Activated CD8-positive, alpha-beta T cell treated with anti-CD3 and anti-CD28 coated beads, Interleukin-2, amount 10 ng/mL, durations not matched to agents 7 days and 5 days (primary cell): ENCODE measurements at places on chromosomes 6 and 20. TPM values are rescaled to one million over a fixed set of nuclear protein-coding genes. Genes with fewer than 3 reads are reported as not detected.

ROMO1 gene
- total RNA-seq: 134 TPM

DNA sequence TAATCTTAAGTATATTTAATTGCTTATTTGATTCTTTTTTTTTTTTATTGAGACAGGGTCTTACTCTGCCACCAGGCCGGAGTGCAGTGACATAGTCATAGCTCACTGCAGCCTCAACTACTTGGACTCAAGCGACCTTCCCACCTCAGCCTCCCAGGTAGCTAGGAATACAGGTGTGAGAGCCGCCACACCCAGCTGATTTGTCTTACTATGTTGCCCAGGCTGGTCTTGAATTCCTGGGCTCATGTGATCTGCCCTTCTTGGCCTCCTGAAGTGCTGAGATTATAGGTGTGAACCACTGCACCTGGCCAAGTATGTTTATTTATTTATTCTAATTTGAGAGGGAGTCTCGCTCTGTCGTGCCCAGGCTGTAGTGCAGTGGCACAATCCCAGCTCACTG is 38.2 kb downstream of the PTPN1 start:
- H3K4me1 ChIP-seq: peaks cover 41% of the 10 kb centered on the region
- H3K27ac ChIP-seq: no peak overlapping the region
- H3K27me3 ChIP-seq: no peaks in the 10 kb centered on the region
- H3K36me3 ChIP-seq: peaks cover 27% of the 10 kb centered on the region
- DNase-seq: no peak
- H3K4me3 ChIP-seq: no peak overlapping the region

- no peaks in the 10 kb centered on the region for H3K36me3 ChIP-seq
- H3K4me1 ChIP-seq: no peaks in the 10 kb centered on the region
- no peak overlapping the region for H3K4me3 ChIP-seq
- DNase-seq: no peak
- H3K27me3 ChIP-seq: no peaks in the 10 kb centered on the region
These were observed 36.7 kb downstream of the AGPAT4 start for GRCh38 chr6:161237176-161237575.

- H3K4me3 ChIP-seq: no peak overlapping the region
- no peak for DNase-seq
- peaks cover 47% of the 10 kb centered on the region for H3K4me1 ChIP-seq
- no peaks in the 10 kb centered on the region for H3K27me3 ChIP-seq
- H3K27ac ChIP-seq: no peak overlapping the region
These were observed 50.4 kb upstream of the TAB2 start for GRCh38 chr6:149267072-149267471.
